ENCODE measurements at places on chromosomes 2 and 18. TPM values are rescaled to one million over a fixed set of nuclear protein-coding genes. Genes with fewer than 3 reads are reported as not detected.

Gene DNER
- not detected for total RNA-seq

Gene SOWAHC
- total RNA-seq: 1.0 TPM

Gene TMEM169
- total RNA-seq: 2.0 TPM

DNA sequence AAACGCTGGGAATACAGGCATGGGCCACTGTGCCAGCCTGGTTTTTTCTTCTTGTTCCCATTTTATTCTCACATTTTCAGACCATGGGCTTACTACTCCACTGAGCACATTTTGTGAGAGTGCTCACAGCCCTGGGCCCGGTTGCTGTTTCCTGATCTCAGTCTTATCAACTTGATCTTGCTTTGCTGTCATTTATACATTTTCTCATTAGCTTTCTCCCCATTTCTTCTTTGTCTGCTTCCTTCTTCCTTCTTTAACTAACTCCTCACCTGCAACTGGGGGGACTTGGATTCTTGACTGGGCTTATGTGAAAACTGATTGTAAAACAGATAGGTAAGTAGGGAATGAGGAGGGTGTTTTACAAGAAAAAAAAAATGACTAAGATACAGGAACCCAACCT lies 117.3 kb downstream of the PLB1 start:
- no peak overlapping the region for H3K4me3 ChIP-seq
- peaks cover 43% of the 10 kb centered on the region for H3K4me1 ChIP-seq
- no peaks in the 10 kb centered on the region for H3K27me3 ChIP-seq
- peak; percentile 48 for DNase-seq
- H3K27ac ChIP-seq: no peak overlapping the region
- peaks cover 11% of the 10 kb centered on the region for H3K36me3 ChIP-seq

- peaks cover 1% of the 10 kb centered on the region for H3K27me3 ChIP-seq
- H3K27ac ChIP-seq: no peak overlapping the region
- H3K36me3 ChIP-seq: no peaks in the 10 kb centered on the region
- peaks cover 5% of the 10 kb centered on the region for H3K4me1 ChIP-seq
Measured at GRCh38 chr2:172397148-172397834, 30.1 kb upstream of the ITGA6 start.

Gene CNGA3
- total RNA-seq: not detected

Gene MAB21L4
- not detected for total RNA-seq

Gene CXCR2
- not detected for total RNA-seq

Gene CCDC150
- total RNA-seq: 13.9 TPM

Gene TCF7L1
- 0.07 TPM for total RNA-seq
